Hypothalamus (tissue), 51 donors: ENCODE measurements at places on chromosomes 13 and 19.
A peak's percentile ranks its signal among the peaks of the same experiment; 100 is the strongest.

GRCh38 chr19:11480715-11481533 is at the start of gene ELAVL3:
Gene ELAVL3 (minus strand): TSS chr19:11481046. CDS start chr19:11480608, 438 bp downstream.
- DNase-seq, result peak; percentile 46

- DNase-seq, result no peak
These were observed 8.0 kb upstream of the BAX start for GRCh38 chr19:48946463-48947257.

DNA sequence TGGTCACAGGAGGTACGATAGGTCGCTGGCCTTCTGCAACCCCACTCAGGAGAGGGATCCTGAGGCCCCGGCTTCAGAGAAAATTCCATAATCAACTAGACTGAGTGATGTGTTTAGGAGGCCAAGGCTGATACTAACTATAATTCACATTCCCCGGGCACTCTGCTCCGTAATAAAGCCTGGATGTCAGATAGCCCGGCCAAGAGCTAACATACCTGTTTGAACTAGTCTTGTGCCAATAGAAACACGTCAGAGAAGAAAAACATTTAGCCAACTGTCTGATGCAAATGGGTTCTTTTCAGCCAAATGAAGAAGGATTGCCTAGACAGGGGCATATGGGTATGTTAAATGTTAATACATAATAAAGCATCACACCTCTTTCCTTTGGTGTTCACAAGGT is 204.2 kb downstream of the TSHZ3 start:
- DNase-seq, result no peak

GRCh38 chr19:55461974-55462626 is 658 bp upstream of the ISOC2 start:
- DNase-seq, result no peak

- DNase-seq, result peak; percentile 75
These were observed 1.4 kb upstream of the RAVER1 start for GRCh38 chr19:10334588-10335351.

- DNase-seq, result no peak
These were observed 20.2 kb downstream of the ATP8A2 start for GRCh38 chr13:25391932-25392331.

GRCh38 chr13:49904729-49905456 is 31.2 kb downstream of the SPRYD7 start:
- DNase-seq, result no peak

DNA sequence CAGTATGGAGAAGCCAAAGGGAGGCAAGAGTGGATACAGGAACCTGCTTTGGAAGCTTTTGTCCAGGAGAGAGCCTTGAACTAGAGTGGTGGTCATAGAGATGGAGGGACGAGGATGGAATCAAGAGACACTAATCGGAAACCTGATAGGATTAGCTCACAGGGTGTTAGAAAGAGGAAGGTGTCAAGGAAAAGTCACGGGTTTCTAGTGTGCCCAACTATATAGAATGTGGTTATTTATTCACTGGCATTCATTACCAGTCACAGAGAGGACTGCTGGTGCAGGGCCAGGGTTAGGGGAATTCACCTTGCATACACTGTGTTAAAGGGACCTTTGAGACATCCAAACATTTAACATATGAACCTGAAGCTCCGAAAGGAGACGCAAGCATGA is 43.4 kb upstream of the URAD start:
- DNase-seq, result no peak

DNA sequence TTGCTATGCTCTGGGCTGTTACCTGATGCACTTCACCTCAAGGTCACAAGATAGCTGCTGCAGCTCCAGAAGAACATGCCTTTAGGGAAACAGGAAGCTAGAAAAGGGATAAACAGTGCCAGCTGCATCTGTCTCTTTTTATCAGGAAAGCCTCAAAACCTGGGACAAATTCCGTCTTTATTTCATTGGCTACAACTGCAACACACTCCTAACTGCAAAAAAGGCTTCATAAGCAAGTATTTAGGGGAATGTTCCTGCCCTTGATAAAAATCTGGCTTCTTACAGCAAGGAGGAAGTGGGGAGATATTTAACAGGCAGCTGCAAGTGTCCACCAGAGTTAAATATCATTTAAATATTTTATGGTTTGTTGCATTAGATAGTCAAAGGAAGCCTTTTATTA is 34.2 kb upstream of the SERTM1 start:
- no peak for DNase-seq

- DNase-seq, result no peak
These were observed 125.2 kb downstream of the LMO7 start for GRCh38 chr13:75761369-75761768.

- DNase-seq, result no peak
These were observed 6.9 kb downstream of the BSG start for GRCh38 chr19:579111-579841.

- DNase-seq, result no peak
These were observed 2175.9 kb downstream of the PCDH9 start for GRCh38 chr13:65054277-65054676.

DNA sequence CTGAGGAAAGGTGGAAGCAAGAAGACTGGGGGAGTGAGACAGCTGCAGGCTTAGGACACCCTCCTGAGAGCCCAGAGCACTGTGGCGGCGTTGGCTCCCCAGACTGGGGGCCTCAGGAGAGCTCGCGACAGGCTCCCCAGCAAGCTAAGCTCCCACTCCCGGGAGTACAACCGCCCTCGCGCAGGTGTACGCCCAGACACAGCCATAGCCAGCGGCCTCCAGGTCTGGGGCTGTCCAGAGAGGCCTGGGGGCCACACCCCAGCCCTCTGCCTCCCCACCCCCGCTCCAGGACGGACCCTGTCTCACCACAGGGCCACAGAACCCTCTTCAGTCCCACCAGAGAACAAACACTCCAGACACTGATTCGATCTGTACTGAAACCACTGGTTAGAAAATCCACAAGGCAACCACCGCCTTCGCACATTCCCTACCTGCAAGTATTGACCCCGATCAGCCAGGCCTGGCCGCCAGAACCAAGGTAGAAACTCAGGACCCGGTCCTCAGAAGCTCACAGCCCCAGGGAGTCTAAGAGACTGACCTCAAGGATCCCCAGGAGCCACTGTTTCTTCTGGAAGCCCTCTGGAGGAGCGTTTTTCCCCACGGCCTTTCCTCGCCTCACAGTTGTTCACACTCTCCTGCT is 16.3 kb downstream of the ZIC5 start:
- no peak for DNase-seq

- peak; percentile 67 for DNase-seq
These were observed 10.1 kb upstream of the CD22 start for GRCh38 chr19:35318679-35319448.

DNA sequence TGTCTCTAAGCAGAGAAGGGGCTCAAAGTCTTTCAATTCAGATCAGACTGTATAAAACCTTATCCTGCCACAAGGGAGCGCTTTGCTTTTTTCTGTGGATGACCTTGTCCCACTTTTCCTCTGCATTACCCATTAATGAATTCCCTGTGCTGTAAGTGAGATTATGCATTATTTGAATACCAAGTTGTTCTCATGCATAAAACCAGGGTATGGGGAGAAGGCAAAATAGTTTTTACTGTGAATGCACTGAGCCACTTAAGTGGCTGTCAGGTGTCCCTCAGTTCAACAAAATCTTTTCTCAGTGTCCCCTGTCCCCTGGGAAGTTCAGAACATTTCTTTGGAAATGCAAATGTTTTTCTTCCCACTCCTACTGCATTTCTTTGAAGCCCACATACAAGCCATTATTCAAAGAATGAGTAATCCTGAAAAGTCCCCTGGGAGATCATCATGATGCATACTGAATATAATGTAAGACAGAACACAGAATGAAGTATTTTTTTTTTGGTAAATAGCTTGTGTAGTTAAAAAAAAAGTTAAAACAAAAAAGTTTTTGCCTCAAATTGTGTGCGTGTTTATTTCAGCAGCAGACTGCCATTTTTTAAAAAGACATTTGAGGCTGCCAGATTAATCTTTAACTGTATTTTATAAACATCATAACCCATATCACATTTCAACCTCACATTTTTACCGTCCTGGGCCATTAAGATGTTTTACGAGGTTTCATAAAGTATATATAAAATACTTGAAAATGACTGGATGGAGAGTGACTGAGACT is 506.7 kb upstream of the PCDH9 start:
- DNase-seq, result no peak

DNA sequence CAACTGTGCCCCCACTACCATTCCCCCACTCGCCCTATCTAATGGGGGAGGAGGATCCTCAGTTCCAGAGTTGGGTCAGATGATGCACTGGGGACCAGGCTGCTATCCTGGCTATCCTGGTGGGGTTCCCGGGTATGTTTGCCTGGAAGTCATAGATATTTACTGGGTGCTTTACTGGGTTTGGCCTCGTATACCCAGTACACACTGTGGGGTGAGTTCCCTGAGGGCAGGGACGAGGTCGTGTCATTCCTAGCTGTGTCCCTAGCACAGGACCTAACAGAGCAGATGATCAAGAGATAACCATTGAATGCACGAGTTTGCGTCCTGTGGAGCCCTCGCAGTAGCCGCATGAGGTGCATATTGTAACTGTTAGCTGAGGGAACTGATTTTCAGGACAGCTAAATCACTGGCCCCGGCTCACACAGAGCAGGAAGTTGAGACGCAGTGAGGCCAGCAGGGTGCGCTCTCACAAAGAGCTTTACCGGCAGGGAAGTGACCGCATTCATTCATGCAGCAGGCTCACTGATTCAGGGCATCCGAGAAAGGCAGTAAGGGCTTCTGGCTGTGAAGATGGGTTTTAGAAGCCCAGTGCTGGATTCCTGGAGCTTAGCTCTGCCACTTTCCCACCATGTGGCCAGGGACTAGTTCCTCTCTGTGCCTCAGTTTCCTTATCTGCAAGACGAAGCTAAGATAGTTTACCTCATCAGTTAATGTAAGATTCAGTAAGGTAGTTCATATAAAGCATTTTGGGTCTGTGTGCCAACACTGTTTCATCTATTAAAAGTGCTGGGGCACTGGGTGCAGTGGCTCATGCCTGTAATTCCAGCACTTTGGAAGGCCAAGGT is 6.0 kb downstream of the RUVBL2 start:
- DNase-seq, result no peak

DNA sequence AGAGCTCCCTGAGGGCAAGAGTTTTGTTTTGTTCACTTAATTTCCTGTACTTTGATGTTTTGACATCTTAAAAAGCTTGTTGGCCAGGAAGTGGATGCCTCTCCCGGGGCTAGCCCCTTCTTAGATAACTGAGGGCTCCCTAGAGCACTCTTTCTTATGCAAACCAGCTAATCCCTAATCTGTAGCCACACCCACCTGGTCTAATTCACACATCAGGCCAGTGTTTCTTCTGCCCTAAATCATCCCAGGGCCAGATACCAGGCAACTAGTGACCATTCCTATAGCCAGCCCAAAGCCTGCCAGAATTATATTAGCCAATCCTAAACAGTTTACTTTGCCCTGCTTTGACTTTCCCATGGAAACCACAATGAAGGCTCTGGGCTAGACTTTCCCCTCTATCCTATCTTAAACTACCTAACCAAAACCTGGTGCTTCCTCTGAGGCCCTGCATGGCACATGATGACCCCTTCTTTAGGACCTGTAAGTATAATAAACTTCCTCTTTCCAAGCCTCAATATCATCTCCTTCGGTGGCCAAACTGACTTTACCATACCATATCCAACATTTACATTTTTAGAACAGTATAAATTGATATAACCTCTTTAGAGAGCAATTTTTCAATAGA is 24.8 kb downstream of the WBP4 start:
- no peak for DNase-seq

DNA sequence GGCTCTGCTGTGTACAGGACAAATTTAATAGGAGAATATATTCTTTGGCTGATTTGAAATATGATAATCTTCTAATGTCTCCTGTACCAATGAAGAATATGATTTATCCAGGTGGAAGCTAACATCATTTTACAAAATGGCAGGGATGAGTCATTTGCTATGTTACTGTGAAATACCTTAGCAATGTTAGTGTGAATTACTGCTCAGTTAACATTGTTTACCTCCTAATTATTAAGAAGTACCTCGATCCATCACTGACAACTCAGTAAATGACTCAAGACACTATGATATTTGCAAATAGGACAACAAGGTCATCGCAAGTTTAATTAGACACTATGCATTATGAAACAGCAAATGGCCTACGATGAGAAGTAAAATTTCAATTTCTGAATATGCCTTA is 309.1 kb upstream of the EDNRB start:
- DNase-seq, result no peak

GRCh38 chr19:49767381-49767780 is 580 bp downstream of the AP2A1 start:
- DNase-seq, result no peak
